IMR-90 (cell line): ENCODE measurements at places on chromosomes 16 and 17. TPM values are rescaled to one million over a fixed set of nuclear protein-coding genes. Genes with fewer than 3 reads are reported as not detected.

DNA sequence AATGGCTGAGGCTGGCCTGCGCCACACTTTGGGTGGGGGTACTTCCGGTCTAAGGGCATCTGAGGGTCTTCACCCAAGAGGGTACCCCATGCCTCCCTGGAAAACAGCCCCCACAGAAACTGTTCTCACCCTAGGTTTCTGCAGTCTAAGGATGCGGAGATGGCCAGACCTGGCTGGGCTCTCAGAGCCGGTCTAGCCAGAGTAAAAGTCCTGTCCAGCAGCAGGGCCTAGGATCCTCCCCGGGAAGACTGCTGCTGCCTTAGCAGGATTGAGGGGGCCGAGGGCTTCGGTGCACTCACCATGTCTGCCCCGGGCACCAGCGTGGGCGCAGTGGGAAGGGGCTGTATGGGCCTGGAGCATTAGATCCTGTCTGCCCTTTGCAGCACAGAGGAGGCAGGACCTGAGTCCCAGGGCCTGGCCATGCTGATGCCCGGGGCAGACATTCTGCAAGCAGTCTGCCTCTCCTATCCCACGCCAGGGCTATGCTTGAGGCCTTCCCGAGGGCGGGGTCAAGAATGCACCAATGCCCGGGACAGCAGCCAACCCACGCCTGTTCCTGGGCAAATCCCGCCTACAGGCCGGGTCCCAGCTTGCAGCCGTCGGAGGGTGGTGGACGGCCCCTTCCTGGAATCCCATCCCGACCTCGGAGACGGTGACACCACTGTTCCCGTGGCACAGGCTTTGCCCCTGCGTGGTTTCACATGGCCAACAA is 54.7 kb downstream of the CBFA2T3 start:
- peak; percentile 39 for DNase-seq

DNA sequence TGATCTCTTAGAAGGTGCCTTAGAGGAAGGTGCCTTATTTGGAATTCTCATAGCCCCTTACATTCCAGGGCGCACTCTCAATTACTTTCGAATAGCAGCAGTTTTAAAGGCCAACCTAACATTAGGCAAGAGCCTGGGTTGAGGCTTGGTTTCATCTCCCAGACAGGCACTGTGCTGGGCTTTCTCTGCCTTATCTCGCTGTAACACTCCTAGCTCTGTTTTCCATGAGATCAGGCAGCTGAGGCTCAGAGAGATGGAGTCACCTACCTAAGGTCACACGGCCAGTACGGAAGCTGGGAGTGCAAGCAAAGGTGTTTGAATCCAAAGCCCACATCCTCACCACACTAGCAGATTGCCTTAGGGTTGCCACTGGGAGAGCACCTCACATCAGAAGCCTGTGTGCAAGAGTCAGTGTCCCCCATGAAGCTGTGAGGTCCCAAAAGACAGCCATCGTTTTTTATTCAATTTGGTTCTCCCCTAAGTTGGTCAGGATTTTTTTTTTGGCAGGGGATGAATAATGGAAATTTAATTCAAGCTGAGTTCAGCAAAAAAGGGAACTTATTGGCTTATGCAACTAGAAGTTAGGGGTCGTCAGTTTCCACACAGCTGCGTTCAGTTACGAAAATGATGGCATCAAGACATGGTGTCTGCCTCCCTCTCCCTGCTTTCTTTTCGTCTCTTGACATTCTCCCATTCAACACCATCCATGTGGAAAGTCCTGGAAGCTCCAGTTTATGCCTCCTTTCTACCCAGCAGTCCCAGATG is 206.4 kb downstream of the KATNIP start:
- no peak for DNase-seq

DNA sequence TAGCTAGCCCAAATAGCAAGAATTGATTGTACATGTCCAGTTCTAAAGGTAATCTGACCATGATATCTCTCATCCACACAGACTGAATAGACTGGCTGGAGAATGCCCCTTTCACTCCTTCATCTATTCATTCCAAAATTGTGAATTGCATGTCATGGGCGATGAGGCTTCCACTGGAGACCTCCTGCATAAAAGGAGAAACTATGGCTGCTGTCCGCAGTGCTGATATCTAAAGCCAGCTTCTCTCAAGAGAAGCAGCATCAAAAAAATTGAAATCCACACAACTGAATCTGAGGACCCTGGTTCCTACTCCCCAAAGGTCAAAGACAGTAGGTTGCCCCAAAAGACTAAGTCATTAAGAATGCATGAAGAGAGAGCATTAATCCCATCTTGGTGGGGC is 7.9 kb upstream of the SCNN1G start:
- peak; percentile 5 for DNase-seq

- no peak for DNase-seq
These were observed 141.6 kb downstream of the HS3ST2 start for GRCh38 chr16:22955461-22956070.

DNA sequence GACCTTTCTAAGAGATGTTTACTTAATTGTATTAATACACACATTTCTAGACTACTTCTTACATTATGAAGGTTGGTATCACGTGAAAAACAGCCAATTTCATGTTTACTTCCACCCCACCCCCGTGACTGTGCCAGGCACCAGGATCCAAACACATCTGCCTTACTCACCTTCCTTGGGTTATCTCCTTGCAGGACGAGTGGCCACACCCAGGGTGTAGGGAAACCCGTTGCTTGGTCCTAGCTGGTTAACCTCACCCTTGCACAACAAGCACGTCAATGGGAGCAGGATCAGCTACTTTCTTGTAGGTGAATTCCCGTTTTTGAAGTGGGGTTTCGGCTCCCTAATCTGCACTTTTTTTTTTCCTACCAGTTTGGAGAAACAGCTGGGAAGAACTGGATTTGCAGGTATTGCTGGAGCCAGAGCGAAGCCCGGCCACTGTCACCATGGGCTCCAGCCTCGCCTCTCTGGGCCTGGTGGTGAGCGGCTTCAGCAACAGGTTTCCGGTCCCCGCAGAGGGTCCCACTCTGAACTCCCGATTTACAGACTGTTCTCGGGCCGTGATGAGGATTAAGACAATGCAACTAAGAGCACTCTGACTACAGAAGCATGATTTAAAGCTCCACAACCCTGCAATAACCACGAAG is 2.1 kb upstream of the UBB start:
- no peak for DNase-seq

GRCh38 chr16:66188917-66189725 is 177.4 kb upstream of the CDH5 start:
- peak; percentile 74 for DNase-seq

- DNase-seq: no peak
These were observed 38.9 kb downstream of the LMF1 start for GRCh38 chr16:931626-932500.

DNA sequence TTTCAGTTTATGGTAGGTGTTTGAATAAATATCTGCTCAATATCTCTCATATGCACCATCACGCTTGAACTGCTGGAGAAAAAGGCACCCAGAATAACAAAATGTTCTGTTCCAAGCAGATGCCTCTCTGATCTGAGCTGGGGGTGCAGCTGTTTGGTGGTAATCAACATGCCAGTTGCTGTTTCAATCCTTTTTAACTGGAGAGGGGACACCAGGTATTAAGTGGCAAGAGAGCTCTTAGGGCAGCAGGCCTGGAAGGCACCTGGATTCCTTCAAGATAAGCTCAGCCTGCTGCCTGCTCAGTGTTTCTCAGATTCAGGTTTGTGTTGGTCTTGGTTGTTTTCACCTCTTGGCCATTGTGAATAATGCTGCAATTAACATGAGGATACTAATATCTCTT is 27.2 kb upstream of the VAT1L start:
- no peak for DNase-seq

- DNase-seq: no peak
These were observed 9.1 kb downstream of the TUBG1 start for GRCh38 chr17:42618442-42619150.

DNA sequence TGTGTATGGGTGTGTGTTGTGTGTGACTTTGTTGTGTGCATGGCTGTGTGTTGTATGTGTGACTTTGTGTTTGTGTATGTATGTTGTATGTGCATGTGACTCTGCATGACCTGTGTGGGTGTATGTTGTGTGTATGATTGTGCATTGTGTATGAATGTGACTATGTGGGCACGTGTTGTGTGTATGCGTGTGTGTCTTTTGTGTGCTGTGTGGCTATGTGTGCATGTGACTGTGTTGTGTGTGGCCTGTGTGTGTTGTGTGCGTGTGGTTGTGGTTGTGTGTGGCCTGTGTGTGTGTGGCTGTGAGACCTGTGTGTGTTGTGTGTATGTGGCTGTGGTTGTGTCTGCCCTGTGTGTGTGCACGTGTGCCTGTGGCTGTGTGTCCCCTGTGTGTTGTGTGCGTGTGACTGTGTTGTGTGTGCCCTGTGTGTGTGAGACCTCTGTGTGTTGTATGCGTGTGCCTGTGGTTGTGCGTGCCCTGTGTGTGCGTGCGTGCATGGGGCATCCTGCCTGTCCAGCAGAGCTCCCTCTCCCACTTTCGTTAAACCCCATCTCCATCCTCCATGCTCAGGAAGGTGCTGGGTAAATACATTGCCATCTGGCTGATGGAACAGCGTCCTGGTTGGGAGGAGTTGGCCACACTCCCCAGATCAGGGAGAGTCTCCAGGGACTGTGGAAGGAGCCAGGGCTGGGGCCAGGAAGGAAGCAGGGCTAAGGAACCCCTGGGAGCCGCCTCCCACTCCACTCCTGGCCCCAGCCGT is 90.1 kb upstream of the GSE1 start:
- peak; percentile 24 for DNase-seq

DNA sequence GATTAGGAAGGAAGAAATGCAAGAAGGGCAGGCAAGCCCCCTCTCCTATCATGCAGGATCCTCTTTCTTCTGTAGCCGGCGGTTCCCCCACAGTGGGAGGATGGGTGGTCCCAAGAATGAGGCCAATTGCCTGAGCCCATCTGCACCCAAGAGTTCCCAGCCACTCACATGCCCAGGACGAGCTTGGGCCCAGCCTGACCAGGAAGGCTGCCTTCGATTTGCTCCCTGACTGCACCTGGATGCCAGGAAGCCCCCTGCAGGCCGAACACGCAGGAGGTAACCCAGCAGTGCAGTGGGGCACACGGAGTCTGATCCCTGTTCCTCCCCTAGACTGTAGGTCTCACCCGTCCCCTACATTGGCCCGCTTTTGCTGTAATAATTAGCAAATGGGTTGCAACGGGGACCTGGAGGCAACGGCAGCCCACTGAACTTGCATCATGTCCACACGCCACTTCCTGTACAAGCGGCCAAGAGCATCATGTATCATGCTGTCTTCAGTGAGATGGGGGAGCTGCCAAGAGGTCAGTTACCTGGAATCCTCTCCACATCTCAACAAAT is 67.5 kb downstream of the AMFR start:
- DNase-seq: no peak

DNA sequence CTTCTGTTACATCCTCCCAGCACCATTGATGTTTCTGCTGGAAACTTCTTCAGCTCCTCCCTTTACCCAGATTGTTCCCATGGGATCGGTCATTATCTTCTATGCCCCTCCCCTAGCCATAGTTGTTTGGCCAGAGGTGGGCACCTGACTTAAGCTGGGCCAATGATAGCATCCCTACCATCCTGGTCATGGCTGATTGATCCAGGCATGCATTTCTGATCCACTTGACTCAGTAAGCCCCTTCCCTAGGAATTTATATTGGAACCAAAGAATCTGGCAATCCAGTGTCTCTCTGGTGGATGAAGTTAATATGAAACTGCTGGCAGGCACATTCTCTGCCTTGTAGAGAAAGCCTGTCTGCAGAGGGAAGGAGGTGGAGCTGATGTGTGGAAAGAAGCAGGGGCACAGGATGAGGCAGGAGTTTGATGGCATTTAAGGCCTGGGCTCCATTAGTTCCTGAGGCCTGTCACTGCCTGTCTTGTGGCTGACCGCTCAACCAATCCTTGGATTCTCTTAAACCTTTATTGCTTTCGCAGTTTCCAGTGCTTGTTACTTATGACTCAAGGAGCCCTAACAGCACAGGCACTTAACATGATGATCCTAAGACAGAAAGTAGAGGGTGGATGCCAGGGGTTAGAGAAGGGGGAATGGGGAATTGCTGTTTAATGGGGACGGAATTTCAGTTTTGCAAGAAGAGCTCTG is 152.4 kb downstream of the ABCC12 start:
- no peak for DNase-seq

DNA sequence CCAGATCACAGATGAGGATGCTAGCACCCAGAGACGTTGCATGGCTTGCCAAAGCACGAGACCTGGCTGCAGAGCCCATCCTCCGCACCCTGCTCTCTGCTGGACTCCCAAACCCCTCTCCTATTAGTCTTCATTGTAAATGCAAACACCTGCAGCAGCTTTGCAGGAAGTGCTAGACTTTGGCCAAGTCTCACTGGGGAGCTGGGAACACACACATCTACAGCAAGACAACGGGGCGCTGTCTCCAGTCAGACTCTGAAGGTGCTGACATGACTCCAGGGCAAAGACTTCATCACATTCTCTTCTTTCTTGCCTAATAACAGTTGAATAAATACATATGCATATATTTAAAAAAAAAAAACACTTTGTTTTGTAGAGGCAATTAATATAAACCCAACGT is 43.8 kb downstream of the CYTH1 start:
- DNase-seq: no peak

DNA sequence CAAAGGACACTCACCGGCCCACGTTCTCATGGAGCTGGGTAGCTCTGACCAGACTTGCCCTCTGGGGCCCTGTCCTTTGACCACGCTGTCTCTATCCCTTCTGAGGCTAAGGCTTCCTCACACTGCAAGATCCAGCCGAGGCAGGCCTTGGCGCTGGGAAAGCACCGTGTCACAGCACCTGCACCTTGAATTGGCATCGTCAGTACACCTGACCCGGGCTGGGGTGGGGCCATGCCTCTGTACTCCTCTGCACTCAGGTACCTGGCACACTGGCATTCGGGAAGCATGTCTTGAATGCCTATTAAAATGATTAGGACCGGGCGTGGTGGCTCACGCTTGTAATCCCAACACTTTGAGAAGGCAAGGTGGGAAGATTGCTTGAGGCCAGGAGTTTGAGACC is 6.0 kb downstream of the TBC1D24 start:
- DNase-seq: no peak

GP1BA gene
- total RNA-seq: not detected in 2 replicates

CDRT15L2 gene
- not detected in 2 replicates for total RNA-seq

MEFV gene
- total RNA-seq: not detected in 2 replicates

ZPBP2 gene
- not detected in 2 replicates for total RNA-seq

HOXB9 gene
- total RNA-seq: under 0.01 TPM in 1 of 2 replicates, not detected in the other

TMEM106A gene
- total RNA-seq: 1.4 and 2.2 TPM in 2 replicates

TXNL4B gene
- 5.4 and 6.1 TPM in 2 replicates for total RNA-seq

SAMD14 gene
- total RNA-seq: 1.4 TPM in 2 replicates

TNK1 gene
- total RNA-seq: under 0.01 and 0.54 TPM in 2 replicates

GPR139 gene
- total RNA-seq: not detected in 2 replicates

KRT25 gene
- total RNA-seq: not detected in 2 replicates

KRT9 gene
- not detected in 2 replicates for total RNA-seq

ZNF276 gene
- 4.1 and 4.2 TPM in 2 replicates for total RNA-seq

SHISA6 gene
- not detected in 2 replicates for total RNA-seq

JUP gene
- 12.9 and 14.7 TPM in 2 replicates for total RNA-seq

SCN4A gene
- total RNA-seq: not detected in 2 replicates

PTGES3L gene
- total RNA-seq: 1.4 and 2.2 TPM in 2 replicates

CDRT15 gene
- total RNA-seq: not detected in 2 replicates
